ENCODE measurements at places on chromosomes 2 and 18. TPM values are rescaled to one million over a fixed set of nuclear protein-coding genes. Genes with fewer than 3 reads are reported as not detected.

Gene NEDD4L
- 20.3 TPM for total RNA-seq

Gene MGAT4A
- 0.36 TPM for total RNA-seq

Gene FKBP1B
- total RNA-seq: 3.3 TPM

Gene MYL1
- total RNA-seq: not detected
